Nucleus accumbens (tissue), 56 donors: ENCODE measurements at places on chromosomes 11 and 22.

DNA sequence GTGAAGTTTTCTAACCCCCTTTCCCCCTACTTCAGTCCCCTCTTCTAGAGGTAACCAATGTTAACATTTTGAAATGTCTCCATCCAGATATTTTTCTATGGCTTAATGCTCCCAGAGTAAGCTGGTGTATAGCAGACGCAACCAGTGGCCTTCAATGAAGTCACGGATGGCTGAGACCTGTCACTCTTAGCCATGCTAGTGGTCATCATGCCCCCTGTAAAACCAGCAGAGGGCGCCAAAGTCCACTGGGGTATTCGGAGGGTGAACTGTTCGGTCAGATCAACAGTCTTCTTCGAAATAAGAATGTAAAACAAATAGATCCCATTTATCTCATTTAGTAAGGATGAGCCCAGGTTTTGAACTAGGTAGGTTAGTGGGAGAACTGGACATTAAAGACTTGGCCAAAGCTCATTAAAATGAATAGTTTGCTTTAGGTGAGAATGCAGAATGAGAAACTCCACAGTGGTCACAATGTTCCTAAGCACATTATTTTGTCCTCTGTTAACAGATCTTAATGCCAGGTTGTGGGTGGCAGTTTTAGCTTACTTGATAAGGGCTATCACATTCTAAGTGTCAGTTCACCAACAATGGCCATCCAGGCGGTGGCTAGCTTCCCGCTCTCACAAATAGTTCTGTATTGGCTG lies 8.6 kb upstream of the MMP8 start:
- no peak for DNase-seq

GRCh38 chr11:61542024-61542461 lies 33.5 kb downstream of the LRRC10B start:
- DNase-seq = no peak

DNA sequence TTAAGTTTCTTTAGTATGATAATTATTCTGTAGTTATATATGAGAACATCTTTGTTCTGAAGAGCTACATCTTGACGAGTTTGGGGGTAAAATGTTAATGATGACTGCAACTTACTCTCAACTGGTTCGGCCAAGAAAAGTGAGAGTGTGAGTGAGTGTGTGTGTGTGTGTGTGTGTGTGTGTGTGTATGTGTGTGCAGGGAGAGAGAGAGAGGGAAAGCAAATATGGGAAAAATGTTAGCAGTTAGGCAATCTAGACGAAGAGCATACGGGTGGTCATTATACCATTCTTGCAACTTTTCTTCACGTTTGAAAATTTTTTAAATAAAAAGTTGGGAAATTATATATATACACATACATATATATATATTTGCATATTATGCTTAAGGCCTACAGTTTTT lies 18.3 kb upstream of the TMEM41B start:
- no peak for DNase-seq

- DNase-seq = no peak
Measured at GRCh38 chr11:32052215-32052614, 38.7 kb upstream of the RCN1 start.

- DNase-seq = no peak
Measured at GRCh38 chr11:103624708-103625623, 411.5 kb upstream of the DDI1 start.

GRCh38 chr22:35792506-35792905 lies 74.8 kb downstream of the APOL5 start:
- DNase-seq = no peak
